ENCODE measurements at places on chromosomes 7 and 10.
A peak's percentile ranks its signal among the peaks of the same experiment; 100 is the strongest.

DNA sequence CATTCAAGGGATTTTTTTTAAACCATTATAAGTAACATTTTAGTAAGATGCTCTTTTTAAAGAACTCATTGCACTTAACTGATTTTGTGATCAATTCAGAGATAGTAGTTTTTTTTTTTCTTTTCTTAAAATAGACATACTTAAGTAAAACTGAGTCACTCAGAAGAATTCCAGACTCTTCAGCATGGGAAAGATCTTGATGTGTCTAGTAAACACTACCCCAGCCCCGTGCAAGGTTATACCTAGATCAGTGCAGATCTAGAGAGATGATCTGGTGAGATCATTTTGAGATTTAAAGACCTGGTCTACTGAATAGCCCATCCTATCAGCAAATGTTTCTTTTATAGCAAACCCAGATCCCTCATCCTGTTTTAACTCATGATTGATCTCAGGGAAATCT, 8.6 kb downstream of the ADRB1 start:
- no peak for DNase-seq

DNA sequence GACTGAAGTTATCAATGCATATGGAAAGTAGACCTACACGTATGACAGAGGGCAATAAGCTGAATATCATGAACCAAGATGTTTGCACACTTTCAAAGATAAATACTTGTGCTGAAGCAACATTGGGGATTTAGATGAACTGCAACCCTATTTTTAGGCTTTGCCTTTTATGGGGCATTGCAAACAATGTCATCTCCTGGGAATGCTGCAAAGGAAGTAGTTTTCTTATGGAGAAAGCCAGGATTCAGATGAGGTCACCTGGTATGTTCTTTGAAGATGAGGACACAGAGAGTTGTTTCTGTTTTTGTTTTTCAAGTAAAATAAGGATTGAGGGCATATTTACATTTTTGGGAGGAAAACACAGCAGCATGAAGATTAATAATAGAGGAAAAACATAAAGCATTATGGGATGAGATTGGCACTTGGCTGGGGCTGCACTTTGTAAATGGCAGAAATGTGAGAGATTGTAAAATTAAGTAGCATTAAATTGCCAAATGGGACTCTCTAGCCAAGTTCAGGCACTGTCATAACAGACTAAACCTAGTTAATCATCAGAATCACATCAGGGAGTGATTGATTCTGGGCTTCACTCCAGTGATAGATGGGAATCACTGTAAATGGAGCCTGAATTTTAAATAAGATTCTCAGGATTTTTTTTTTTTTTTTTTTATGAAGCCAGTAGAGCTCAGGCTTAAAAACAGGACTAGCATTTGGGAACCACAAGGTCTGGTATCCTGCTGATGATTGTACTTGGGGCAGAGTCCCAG, 63.1 kb downstream of the MALRD1 start:
- DNase-seq = no peak

DNA sequence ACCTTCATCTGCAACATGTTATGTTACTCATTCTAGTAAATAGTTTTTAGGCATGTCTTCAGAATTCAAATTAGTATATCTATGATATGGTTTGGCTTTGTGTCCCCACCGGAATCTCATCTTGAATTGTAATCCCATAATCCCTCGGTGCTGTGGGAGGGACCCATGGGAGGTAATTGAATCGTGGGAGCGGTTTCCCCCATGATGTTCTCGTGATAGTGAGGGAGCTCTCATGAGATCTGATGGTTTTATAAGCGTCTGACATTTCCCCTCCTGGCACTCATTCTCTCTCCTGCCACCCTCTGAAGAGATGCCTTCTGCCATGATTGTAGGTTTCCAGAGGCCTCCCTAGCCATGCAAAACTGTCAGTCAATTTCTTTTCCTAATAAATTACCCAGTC, 20.4 kb upstream of the GPR37 start:
- DNase-seq = no peak

GRCh38 chr7:69746383-69746782, 148.1 kb downstream of the AUTS2 start:
- DNase-seq = no peak

GRCh38 chr10:86295351-86295750, 71.2 kb downstream of the GRID1 start:
- no peak for DNase-seq

DNA sequence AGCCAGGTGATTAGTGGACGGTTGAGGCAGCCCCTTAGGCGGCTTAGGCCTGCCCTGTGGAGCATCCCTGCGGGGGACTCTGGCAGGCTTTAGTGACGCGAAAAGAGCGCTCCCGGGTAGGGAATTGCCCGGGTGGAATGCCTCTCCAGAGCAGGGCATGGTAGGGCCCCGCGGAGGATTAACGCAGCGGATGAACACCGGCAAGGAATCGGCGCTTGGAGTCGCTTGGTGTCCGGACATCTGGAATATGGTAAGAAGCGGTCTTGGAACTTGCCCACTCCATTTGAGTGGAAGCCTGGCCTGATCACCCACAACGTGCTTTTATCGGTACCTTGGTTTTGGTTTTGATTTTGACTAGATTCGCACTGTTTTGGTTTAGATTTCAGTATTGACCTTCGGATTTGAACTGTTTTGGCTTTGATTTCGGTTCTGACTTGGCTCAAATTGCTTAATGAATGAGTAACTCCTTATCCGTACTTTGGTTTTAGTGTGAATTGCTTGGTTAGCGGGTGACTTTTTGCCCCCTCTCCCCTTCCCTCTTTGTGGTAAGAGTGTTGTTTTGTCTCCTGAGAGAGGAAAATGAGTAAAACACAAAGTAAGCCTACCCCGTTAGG, 24.2 kb upstream of the CHST3 start:
- DNase-seq = no peak

DNA sequence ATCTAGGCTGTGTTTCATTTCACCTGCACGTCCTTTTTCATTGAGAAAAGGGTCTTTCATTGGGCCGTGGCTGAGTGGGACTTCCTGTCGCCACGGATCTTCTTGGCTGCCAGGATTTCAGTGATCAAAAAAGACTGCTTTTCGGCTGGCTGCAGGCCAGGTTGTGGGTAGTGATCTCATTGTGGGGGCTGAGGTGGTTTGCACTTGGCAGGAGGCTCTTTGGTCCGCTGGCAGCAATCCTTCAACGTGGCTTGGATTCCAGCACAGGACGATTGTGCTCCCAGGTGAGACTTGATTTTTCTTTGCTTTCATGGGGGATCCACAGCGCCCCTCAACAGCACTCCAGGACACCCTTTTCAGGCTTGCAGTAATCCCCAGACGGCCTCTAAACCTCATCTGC, 29.0 kb upstream of the ZNF273 start:
- no peak for DNase-seq

DNA sequence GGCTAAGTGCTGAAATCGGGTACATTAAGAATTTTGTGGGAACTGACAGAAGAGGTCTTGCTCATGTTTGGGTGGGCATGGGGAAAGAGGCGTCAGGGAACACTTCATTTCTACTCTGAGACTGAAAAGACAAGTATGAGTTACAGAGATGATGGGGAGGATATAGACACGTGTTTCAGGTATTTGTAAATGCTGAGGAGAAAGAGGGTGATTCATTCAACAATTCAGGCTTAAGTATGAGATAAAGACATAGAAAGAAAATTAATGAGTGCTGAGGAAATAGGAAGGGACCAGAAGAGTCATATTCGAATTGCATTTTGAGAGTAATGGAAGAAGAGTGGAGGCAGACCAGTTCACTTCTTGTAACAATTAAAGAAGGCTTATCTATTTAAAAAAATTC, 143.6 kb downstream of the HBP1 start:
- no peak for DNase-seq

GRCh38 chr10:110993024-110993693, 73.8 kb downstream of the SHOC2 start:
- peak; percentile 33 for DNase-seq

DNA sequence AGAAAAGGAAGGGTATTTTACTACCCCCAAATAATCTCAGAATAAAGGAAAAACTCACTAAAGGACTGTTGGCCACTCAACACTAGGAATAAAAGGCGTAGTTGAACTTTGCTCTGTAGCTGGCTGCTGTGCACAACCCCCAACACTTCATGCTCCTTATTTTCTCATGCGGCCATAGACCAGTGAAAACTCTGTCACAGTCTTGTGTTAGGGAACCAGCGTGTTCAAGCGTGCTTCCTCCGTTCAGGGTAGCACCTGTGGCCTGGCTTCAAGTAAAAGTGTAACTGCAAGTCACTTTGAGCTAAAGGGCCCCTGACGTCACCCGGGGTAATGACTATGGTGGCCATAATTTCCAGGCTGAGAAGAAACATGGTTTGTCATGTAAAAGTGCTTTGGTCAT, 27.0 kb downstream of the BLNK start:
- peak; percentile 66 for DNase-seq

GRCh38 chr10:99358101-99358500, 28.9 kb downstream of the CNNM1 start:
- DNase-seq = no peak

DNA sequence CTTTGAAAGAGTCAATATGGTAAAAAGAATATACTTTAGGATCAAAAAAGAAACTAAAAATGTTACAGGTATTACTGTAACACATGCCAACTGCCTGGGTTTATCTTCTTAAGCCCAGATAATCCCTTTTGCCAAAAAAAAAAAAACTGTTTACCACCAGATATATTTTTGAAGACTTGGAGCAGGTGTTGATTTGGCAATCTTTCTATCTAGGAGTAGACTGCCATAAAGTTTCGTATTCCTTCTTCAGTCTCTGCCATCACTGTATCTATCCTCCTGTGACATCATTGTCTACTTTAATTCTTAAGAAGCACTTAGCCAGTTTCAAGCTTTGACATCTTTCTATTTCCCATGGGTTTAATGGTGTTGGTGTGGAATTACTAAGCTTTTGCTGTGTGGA, 161.0 kb downstream of the ST7 start:
- DNase-seq = no peak

GRCh38 chr7:154832557-154833138, 170.3 kb downstream of the PAXIP1 start:
- no peak for DNase-seq

DNA sequence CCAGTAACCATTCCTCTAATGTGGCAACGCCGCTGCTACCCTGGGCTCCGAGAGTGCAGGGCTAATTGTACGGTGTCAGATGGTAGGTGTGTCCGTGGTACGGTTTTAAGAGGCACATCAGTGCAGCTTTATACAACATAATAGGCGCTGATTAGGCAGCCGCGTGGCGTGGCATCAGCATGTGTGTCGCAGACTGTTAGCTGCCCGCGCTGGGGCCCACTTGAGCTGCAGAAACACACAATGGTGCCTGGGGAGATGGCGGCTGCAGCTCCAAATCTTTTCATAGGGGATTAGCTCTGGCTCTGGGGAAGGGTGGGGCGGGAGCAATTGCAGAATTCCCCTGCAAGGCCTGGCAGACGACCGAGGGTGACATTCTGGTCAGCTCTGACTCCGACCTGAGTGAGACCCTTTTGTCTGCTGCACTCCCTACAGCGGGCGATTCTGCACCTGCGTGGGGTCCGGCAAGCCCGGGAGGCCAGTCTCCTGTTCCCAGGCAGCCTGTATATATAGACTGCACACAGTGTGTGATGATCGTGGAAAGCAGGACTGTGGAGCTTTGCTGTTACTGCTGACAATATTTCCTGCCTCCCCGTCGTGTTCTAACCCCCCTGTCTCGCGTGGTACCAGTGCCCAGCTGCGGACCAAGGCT, 722.7 kb upstream of the CELF2 start:
- no peak for DNase-seq

DNA sequence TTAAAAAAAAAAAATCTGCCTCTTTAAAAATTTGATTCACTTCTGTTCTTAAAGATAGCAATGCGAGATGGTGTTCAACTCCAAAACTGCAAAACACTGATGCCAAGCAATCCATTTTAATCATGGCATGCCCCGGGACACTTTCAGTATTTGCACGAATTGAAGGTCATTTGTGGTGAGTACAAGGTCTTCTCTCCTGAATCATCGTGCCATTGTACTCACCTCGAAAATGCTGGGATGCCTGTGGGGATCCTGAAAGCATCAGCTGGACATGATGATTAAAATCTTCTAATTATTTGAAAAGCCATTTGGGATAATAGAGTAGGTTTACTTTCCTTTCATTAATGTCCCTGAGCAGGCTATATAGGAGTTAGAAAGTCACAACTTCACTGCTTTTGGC, 125.1 kb upstream of the NRP1 start:
- no peak for DNase-seq
